ENCODE measurements at places on chromosomes 2 and 18.

DNA sequence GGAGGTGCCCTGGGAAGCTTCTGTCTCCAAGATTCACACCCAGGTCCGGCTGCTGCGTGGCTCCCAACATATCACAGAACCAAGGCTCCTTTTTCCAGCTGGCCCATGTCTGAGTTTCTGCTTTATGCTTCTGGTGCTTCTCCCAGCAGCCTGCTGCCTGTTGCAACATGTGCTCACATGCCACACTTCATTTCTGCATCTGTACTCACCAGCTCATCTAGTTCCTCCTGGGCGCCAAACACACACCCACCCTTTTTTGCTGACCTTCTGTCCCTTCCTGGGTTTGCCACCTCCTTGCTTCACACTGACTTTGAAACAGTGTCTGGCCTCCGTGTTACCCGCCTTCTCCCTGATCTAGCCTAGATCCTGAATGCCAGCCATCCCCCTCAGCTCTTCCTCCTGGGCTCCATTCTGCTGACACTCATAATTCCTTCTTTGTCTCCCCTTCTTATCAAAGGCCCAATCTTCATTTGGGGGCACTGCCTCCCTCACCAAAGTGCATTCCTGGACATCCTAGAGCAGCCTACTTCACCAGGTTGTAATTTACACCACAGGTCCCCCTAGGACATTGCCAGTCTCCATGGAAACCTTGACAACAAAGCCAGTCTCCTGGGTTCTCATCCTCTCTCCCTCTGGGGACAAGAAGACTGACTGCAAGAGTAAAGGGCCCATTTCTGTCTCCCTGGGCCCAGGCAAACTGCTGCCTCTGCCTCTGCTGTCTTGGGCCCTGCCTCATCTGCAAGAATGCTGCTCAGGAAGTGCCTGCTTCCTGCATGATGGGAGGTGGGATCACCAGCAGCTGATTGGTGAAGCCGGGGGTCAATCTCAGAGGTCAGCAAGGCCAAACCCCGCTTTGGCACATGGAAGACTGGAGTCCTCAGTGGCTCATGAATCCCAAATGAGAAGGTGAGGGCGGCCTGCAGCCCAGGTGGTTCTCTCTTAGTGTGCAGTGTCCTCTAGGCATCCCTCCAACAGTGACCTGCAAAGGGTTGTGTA lies 13.9 kb upstream of the PROM2 start:
- DNase-seq = no peak

DNA sequence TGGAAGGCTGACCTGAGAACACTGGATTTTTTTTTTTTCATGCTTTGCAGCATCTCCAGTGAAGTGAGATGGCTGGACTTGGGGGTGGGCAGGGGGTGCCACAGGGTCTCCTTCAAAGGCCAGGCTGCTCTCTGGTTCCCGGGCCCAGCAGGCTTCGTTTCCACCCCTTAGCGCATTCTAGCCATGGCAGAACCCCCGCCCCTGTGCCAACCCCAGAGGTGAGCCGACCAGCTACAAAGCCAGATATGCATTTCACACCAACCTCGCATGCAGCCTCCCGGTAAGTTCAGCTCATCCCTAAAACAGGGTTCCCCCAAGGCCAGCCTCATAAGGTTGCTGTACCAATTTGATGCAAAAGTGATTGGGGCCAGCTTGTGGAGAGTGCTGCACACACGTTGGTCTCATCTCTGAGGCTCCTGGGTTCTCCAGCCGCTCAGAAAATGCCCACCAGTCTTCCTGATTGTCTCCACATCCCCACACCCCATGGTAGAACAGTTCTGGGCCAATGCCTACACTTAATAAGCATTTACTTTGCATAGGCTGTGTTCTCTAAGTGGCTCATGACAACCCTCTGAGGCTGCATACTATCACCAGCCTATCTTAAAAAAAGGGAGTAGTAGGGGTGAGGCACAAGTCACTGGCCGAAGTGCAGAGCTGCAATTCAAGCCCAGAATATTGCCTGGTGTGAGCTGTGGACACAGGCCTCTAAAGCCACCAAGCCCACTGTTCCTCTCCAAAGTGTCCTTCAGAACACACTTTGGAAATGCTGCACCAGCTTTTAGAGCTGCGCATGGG lies 23.3 kb downstream of the SMAD7 start:
- no peak for DNase-seq

DNA sequence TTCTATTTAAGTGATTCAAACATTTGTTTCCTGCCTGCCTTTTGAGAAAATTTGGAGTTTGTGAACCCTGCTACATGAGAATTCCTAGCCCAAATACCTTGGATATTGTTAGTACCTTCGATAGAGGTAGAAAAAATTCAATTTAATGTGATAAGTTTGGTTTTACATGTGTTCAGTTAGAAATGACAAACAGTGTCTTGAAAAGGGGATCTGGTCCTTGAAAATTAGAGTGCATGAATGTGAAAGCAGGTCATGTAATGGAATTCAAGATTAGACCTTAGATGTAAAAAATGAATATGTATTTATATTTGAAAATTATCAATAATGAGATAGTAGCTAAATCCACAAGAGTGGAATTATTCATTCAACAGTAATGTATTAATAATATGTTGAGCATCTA lies 70.5 kb downstream of the PIK3C3 start:
- DNase-seq = no peak

- DNase-seq = no peak
These were observed 17.3 kb upstream of the FEZ2 start for GRCh38 chr2:36615222-36615621.

GRCh38 chr2:223943561-223944008 lies 1.6 kb downstream of the WDFY1 start:
- no peak for DNase-seq

GRCh38 chr2:62687636-62688035 lies 17.9 kb upstream of the EHBP1 start:
- no peak for DNase-seq

DNA sequence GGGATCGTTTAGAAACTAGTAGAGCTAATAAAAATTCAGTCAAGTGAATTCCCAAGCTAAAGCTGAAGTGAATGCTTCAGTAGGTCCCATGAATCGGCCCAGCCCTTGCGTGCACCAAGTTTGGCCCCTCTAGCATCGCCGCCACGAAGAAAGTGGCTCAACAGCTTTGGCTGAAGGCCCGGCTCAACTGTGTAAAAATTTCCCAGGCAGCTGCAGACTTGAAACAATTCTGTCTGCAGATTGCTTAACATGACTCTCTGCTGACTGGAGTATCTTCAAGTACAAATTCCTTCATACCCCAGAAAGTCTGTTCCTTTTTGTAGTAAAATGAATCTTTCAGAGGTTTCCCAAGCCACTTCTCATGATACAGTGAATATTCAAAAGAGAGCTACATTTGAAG lies 32.7 kb downstream of the ALMS1 start:
- DNase-seq = no peak

- no peak for DNase-seq
These were observed 178.5 kb downstream of the DIS3L2 start for GRCh38 chr2:232139786-232140562.

DNA sequence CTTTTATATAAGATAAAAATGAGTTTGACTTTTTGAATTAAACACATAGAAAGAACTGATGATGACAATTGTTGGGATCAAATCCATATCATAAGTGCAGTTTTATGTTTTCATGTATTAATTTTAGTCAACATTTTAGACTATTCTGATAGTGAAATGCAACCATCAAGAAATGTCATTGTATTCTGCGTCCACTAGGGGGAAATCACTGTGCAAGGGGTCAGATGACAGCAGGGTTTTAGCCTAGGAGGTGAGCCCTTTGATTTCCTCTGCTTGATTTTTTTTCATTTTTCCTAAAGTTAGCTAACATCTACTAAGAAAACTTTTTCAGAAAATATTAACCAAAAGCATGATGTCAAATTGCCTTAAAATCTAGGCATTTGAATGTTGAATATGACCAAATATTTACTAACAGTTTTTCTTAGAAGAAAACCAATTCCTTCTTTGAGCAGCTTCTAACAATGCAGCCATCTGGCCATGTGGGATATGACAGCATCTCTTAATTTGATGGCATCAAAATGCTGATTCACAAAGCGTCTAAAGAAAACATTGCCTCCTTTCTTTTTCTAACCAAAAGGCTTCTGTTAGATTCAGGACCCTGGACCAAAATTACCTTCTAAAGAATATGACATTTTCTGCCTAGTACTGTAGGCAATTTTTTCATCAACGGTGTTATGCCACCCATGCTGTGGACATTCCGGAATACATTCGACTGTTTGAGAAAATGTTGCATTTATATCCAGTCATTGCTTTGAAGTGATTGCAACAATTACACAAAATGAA lies 141.5 kb downstream of the SPHKAP start:
- DNase-seq = no peak

DNA sequence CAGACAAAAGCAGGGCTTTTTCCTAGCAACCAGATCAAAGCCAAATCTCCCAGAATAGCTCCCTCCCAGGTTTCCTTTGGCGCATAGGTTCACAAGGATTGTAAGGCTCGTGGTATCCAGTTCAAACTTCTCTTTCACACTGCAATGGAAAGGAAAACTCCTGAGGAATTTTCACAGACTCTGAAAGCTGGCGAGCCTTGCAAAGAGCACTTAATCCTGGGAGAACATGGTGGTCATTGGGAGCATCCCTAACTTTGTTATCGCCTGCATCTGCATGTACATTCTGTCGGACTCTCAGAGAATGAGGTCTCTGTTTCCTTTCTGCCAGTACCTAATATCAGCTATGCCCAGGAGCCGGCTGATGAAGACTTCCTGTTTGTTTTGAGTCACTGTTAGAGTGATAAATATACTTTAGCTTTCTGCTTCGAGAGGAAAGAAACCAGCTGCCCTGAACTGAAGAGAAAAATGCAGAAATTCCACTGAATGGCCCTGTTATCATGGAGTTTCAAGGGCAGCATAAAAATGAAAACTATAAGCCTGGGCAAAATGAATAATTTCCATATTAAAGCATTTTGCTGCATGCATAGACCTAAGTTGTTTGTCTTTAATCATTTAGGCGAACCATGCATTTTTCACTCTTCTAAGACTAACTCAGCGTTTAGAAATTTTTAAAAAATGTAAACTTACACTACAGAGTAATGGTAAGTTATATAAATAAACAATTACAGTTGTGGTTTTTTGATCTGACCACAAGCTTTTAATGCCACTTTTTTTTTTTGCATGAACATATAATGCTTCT lies 76.4 kb upstream of the ZEB2 start:
- DNase-seq = no peak

- no peak for DNase-seq
These were observed 300.4 kb upstream of the FANCL start for GRCh38 chr2:58541511-58541910.

- no peak for DNase-seq
These were observed 6.1 kb downstream of the SP100 start for GRCh38 chr2:230422149-230422548.
